ENCODE measurements at places on chromosomes 6 and 20.
A peak's percentile ranks its signal among the peaks of the same experiment; 100 is the strongest.

GRCh38 chr20:52242237-52243230 lies 51.0 kb upstream of the ZFP64 start:
- DNase-seq, result peak; percentile 16

- peak; percentile 45 for DNase-seq
These were observed at the start of gene FAM184A for GRCh38 chr6:119078376-119079282. Gene FAM184A, minus strand, starts transcription at chr6:119078664. Its CDS starts 365 bp downstream, at chr6:119078299.

DNA sequence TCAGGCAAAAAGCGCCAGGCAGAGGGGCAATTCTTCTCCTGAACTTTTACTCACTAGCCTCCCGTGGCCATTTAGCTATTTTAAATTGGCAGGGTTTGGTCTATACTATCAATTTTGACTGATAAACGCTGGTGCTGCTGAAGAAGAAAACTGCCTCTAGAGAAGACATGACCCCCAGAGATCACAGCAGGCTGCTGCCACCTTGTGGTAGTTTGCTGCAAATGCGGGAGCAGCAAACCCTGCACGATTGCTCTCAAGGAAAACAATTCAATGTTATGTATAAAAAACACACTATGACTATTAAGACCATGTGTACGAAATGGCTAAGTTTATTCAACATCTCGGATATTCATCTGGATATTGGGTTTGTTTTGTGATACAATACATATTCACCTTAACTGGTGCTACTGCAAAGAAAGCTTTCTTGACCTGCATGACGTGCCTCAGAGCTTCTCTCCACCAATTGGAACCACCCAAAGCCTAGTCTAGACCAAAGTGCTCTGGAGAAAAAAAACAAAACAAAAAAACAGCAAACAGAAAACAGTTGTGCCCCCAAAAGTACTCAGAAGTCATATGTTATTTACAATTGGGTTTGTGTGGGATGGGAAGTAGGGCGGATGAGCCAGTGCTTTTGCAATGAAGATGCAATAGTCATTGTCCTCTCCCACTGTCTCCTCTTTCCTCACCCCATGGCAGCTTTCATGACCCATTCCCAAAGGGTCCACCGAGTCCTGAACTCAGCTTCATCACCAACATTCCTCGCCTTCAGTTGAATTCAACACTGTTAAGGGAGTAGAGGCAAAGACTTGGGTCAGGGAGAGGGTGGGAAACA lies 19.6 kb upstream of the IL17F start:
- peak; percentile 67 for DNase-seq

DNA sequence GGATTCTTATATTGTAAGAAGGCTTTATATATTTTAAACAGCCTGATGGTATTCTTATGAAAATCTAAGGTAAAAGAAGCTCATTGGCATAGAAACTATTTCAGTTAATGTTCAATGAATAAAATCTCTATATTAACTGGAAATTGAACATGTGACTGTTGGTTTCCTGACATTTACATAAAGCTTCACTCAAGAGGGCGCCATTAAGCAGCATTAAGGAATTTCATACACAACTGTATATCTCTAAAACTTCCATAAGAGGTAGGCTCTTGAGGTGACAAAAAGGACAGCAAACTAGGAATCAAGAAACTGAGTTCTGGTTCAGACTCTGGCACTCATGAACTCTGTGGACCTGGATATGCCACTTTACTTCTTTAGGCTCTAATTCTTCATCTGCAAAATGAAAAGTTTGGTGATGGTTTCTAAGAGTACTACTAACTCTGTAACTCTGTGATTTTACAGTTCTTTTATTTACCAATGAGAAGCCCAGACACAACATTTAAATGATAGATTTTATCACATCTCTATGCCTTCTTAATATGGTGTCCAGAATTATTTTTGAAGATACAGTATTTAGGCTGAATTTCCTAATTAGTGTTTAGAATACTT lies 147.5 kb downstream of the FLRT3 start:
- peak; percentile 68 for DNase-seq

- DNase-seq, result no peak
These were observed 32.1 kb upstream of the IRF4 start for GRCh38 chr6:359261-360035.

DNA sequence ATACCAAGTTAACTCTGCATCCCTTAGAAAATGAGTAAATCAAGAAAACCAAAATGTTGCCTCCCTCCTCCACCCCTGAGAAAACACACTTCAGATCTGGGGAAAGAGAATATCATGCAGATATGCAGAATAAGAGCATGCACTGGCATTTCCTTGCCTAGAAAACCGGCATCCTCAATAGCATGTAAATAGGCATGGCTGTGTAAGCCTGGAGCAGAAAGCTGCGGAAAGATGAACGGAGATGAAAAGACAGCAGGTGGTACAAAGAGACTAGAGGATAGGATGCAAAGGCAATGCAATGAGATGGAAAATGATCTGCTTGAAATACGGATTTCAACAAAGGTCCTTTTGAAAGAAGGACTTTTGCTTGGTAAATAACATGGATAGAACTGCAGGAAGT lies 10.3 kb upstream of the GGTLC1 start:
- no peak for DNase-seq

GRCh38 chr6:51554029-51554428 lies 533.4 kb downstream of the PKHD1 start:
- DNase-seq, result no peak

DNA sequence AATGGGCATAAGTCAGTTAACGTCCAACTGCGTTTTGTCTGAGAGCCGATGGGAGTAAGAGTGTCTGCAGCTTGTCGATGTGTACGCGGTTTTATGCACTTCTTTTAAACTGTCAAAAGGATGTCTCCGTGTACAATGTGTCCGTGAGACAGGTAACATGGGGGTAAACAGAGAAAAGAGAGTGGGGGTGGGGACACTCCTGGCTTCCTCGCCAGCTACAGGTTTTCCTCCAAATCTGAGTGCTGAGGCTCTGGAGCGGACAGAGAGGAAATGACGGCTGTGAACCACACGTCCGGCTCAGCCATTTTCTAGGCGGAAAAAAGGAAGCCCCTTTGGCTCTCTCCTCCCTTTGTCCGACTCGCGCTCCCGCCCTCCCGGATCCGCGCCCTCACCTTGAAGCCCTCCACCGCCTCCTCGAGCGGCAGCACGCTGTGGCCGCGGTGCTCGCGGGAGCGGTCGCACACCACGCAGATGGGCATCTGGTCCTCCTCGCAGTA lies 916 bp downstream of the TRIM27 start:
- DNase-seq, result peak; percentile 62

DNA sequence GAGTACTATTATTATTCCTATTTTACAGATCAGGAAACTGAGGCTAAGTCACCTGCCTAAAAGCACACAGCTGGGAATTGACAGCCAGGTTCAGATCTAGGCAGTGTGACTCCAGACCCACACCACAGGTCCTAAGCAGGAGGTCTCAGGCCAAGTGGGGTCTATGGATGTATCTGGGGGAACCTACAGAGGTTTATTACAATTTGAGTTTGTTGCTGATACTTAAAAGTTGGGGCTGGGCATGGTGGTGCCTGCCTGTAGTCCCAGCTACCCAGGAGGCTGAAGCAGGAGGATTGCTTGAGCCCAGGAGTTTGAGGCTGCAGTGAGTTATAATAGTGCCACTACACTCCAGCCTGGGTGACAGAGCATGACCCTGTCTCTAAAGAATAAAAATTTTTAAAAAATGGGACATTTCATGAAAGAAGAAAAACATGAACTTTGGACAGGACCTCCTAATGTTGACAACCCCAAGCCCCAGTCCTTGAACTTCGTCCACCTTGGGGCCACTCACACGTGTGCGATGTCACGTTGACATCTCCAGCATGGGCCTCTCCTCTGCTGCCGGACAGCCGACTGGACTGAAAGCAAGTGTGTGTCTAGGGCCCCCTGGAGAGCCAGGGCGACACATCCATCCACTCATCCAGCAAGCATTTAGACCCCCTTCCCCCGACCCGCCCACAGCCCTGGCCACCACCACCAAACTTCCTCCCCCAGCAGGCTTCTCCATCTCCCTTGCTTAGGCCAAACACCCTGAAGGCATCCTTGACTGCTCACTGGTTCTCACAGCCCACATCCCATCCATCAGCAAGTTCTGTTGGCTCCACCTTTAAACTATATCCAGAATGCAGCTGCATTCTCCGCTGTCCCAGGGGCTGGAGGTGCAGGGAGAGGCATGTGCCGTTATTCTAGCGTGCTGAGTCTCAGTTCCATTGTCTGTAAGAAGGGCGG lies 40.0 kb downstream of the NOL4L start:
- peak; percentile 70 for DNase-seq

GRCh38 chr20:37209661-37210314 lies 30.4 kb upstream of the MROH8 start:
- DNase-seq, result no peak

DNA sequence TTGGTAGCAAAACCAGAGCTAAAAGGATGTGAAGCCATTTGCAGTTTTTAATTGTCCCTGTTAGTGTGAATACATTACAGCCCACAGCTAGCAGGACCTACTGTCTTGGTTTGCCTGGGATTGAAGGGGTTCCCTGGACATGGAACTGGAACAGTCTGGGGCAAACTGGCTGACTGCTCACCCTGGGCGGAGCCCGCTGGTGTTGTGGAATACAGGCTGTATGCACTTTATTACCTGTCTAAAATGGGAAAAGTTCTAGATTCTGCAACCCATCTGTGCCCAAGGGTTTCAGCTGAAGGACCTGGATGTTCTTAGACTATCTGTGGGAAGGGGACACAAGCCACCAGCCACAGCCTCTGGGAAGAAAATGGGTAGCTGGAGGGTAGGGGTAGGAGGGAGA lies 12.2 kb upstream of the CDKN1A start:
- no peak for DNase-seq

- DNase-seq, result no peak
These were observed 20.0 kb upstream of the PLAGL1 start for GRCh38 chr6:144027932-144028587.

GRCh38 chr6:100575921-100576320 lies 111.2 kb upstream of the SIM1 start:
- DNase-seq, result no peak

- no peak for DNase-seq
These were observed 454.5 kb upstream of the ID4 start for GRCh38 chr6:19382676-19383075.

DNA sequence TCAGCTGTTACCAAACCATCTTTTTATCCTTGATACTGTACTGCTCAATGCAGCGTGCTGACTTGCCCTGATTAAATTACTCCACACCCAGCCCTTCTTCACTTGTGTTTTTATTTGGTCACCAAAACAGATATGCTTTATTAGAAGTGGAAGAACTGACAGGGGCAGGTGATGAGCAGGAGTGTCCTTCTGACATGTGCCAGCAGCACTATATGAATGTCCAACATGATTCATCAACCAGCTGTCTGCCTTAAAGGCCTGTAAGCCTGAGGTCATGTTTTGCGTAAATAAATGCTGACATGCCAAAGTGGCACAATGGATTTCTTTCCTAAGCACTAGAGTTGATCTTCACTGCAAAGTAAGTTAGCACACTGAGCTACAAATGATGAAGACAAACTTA lies 15.4 kb downstream of the POPDC3 start:
- peak; percentile 46 for DNase-seq

- DNase-seq, result peak; percentile 44
These were observed 1348.2 kb upstream of the GJE1 start for GRCh38 chr6:140784573-140784972.

DNA sequence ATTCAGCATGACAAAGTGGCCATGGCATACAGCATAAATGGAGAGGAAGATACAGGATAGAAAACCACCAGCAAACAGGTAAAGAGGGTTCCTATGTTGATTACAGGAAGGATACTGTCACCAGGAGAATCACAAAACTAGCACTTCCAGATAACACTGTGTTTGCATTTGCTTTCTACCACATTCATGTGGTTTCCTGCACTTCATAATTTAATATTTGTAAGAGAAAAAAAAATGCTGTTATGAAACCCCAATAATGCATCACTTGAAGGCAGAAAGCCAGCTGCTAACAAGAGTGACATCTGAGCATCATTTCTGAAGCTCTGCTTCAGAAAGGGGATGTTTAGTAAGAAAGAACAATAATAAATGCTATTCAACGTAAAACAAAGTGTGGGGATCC lies 106.6 kb downstream of the ATXN1 start:
- no peak for DNase-seq

DNA sequence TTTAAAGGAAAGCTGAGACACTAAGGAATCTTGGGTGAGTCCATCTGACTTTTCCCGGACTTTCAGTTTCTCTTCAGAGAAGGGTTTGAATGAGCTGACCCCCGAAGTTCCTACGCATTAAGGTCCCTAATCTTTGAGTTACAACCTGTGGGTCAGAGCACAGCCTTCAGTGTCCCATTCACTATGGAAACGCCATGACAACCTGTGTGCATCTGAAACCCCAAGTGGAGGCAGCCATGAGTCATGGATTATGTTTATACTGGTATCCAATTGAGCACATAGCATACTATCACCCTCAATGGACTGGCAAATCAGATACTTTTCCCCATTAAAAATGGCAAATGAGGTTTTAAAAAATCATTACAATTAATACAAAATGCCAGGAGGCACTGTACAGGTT lies 11.4 kb downstream of the MYLK4 start:
- peak; percentile 68 for DNase-seq

- no peak for DNase-seq
These were observed 40.3 kb upstream of the GFOD1 start for GRCh38 chr6:13527671-13528056.

DNA sequence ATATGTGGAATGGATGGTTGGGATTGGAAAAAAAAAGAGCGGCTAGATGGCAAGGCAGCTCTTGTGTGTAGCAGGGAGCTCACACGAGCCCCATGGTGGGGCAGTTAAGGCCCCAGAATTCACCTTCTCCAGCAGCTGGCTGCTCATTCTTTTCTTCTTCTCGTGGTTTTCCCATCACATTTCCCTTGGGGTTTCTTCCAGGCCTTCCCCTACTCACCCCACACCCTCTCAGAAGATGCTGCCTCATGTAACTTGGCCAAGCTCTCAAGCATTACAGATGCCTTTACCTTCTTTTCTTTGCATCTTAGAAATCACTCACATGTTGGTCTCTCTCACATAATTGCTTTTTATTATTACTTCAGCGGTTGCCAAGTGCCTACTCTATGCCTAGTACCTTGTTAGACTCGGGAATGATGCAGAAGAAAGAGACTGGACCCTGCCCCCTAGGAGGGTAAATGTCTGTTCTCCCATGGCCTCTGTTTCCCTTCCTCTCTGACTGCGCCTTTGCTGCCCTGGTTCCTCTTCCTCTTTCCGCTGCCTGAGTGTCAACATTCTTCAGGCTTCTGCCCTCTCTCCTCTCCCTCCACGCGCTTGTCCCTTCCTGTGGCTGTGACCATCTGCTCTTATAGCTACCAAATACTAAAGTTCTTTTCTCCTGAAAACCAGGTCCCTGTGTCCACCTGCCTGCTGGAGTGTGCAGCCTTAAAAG lies 28.6 kb downstream of the PPARD start:
- DNase-seq, result no peak

GRCh38 chr6:135358251-135358821 lies 139.2 kb downstream of the AHI1 start:
- peak; percentile 94 for DNase-seq

- DNase-seq, result no peak
These were observed 10.4 kb upstream of the ABHD16B start for GRCh38 chr20:63850689-63851547.

GRCh38 chr6:160462116-160462515 lies 113.9 kb downstream of the SLC22A3 start:
- no peak for DNase-seq

GRCh38 chr6:57135885-57136284 lies 36.2 kb upstream of the BAG2 start:
- peak; percentile 14 for DNase-seq

- DNase-seq, result peak; percentile 8
These were observed 60.5 kb downstream of the RSPH3 start for GRCh38 chr6:158939255-158940159.

GRCh38 chr6:109093732-109094415 lies 772 bp downstream of the SESN1 start:
- DNase-seq, result peak; percentile 36

- no peak for DNase-seq
These were observed 706 bp upstream of the TUBB2B start for GRCh38 chr6:3228046-3228671.

GRCh38 chr20:25321991-25322390 lies 68.6 kb downstream of the ABHD12 start:
- no peak for DNase-seq
